SK-N-MC (cell line): ENCODE measurements at places on chromosomes 4 and X.

- DNase-seq = no peak
These were observed 74.2 kb upstream of the CT45A1 start for GRCh38 chrX:135639066-135639780.

- DNase-seq = no peak
These were observed 22.4 kb downstream of the PCDH18 start for GRCh38 chr4:137509855-137510282.

DNA sequence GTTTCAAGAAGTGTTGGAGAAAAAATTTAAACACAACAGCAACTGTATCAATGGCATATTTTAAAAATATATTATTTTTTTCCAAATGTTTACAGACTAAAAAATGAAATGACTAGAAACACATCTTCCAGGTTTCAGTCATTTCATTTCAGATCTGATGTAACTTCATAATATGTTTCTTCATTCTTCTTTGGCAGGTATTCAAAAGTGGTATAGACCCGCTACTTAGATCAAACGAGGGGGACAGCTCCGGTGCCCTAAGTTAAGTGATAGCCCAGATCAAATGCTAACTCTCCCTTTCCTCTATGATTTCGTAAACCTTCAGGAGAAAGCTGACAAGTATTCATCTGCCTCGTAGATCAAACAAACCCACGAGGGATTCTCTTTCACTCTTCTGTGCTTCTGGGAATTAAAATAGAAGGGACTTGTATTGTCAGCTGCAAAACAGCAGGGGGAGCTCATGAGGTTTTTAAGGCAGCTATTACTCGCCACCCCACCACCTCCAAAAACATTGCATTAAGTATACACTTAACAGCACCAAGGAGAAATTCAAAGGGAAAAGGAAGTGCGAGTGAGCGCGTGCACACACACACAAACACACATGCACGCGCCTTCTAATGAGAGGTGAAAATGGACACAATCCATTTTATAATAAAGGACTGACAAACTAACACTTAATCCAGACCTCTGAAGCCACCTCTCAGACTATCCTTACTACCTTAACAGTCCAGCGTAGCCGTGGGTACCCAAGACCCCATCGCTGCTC is 21.4 kb downstream of the HELT start:
- DNase-seq = peak; percentile 30

GRCh38 chr4:124018383-124019317 is 622.1 kb downstream of the SPRY1 start:
- DNase-seq = peak; percentile 34

DNA sequence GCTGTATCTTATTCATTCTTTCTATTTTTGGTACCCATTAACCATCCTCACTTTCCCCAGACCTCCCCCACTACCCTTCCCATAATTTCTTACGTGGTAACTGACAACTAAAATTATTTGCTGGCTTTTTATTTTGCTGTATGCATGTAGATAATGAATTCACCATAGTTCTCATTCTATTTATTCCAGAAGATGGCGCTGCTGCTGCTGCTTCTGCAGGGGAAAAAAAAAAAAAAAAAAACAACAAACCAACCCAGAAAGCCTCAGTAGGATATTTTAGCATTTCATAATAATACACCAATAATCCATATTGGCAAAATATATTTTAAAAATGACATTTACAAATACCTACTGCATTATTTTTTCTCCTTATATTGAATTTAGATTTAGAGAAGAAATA is 416.6 kb upstream of the MAGEB18 start:
- DNase-seq = no peak

GRCh38 chrX:145292218-145292617 is 44.9 kb downstream of the SPANXN1 start:
- DNase-seq = no peak

GRCh38 chr4:156999175-156999517 is 27.5 kb upstream of the PDGFC start:
- peak; percentile 87 for DNase-seq

GRCh38 chr4:152956650-152957436 is 20.7 kb downstream of the FHDC1 start:
- DNase-seq = no peak

DNA sequence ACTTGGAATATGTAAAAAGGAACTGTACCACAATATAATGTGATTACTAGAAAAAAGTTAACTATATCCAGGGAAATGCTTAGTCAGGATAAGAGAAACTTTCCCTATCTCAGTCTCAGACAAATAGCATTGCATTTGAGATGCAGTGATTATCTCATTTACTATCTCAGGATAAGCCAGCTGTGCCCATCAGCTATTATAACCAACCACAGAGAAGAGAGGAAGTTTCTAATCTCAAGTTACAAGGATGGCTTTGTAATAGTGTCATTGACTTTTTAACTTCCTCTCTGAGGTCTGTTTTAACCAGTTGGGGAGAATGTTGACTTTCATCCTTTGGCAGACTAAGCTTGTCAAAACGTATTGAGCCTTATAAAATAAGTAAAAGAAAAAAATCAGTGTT is 56.5 kb downstream of the SNX25 start:
- no peak for DNase-seq

DNA sequence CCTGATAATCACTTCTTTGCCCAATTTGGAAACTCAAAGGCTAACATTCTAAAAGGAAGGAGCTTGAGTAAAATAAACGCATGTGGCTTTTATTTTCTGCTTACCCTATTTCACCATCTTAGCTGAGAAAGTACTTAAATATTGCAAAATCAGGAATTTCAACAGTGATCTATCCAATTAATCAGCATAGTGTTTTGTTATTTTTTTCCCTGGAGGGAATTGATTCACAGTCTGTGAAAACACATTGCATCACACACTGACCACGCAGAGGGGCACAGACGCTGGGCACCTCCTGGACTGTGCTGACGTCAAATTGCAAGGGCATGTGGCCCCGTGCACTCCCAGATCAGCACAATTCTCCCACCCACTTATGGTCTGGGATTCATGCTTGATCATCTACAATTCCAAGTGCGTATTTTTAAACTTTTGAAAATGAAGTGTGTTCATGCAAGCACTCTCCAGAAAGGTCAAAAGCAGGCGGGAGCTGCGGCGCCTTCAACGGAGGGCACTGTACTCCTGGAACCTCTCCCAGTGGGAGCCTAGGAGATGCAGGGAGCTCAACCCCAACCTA is 320.6 kb upstream of the PPARGC1A start:
- DNase-seq = no peak

- no peak for DNase-seq
These were observed 227.9 kb upstream of the ANKRD50 start for GRCh38 chr4:124940387-124940786.

DNA sequence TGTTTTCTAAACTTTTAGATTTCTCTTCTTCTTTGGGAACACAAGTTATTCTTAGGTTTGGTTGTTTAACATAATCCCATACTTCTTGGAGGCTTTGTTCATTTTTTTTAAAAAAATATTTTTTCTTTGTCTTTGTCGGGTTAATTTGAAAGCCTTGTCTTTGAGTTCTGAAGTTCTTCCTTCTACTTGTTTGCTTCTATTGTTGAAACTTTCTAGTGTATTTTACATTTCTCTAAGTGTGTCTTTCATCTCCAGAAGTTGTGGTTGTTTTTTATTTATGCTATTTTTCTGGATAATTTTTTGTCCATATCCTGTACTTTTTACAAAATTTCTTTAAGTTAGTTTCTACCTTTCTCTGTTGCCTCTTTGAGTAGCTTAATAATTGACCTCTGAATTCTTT is 116.1 kb downstream of the NPNT start:
- no peak for DNase-seq

- no peak for DNase-seq
These were observed 144.3 kb upstream of the SMAD1 start for GRCh38 chr4:145337391-145337790.

DNA sequence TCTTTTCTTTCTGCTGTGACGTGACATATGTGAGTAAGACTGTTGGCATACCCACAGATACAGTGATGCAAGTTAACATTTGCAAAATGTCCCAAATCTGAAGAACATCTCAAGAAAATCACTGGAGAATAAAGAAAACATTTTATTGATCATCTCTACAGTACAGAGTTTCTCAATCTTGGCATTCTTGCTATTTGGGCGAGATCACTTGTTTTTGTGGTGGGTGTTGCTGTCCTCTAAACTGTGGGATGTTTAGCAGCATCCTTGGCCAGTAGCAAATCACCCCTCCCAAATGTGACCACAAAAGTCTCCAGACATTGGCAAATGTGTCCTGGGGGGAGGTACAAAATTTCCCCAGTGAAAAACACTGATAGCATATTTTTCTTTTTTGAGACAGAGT is 28.8 kb downstream of the AMELX start:
- DNase-seq = no peak

GRCh38 chr4:185237175-185237574 is 27.8 kb downstream of the SNX25 start:
- no peak for DNase-seq

DNA sequence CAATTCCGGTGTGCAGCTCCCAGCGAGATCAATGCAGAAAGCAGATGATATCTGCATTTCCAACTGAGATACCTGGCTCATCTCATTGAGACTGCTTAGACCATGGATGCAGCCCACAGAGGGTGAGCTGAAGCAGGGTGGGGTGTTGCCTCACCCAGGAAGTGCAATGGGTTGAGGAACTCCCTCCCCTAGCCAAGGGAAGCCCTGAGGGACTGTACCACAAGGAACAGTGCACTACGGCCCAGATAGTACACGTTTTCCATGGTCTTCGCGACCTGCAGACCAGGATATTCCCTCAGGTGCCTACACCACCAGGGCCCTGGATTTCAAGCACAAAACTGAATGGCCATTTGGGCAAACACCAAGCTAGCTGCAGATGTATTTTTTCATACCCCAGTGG is 150.0 kb downstream of the TET2 start:
- no peak for DNase-seq
